ENCODE measurements at places on chromosomes 12 and 14.

DNA sequence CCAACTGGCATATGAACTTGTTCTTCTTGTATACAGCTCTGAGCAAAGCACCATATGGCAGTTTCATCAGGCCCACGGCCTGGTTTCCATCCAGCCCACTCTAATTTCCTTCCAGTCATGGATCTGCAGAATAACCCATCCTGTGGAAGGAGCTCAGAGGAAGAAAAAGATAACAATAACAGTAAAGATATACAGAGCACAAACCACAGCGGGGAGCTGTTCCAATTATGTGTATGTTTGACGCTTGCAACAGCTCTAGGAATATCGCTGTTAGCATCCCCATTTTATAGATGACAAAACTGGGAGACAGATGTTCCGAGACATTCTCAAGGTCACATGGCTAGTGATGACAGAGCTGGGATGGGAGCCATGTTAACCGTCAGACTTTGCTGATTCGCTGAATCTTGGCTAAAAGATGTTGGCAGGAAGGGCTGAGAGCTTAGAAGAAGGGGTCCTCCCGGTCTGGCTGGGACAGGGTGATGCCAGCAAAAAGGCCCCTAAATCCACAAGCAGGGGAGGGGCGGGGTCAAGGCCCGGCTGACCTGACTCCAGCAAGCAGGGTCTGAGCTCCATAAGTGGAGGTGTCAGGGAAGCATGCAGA lies 34.4 kb upstream of the CIPC start:
- no peak for DNase-seq

DNA sequence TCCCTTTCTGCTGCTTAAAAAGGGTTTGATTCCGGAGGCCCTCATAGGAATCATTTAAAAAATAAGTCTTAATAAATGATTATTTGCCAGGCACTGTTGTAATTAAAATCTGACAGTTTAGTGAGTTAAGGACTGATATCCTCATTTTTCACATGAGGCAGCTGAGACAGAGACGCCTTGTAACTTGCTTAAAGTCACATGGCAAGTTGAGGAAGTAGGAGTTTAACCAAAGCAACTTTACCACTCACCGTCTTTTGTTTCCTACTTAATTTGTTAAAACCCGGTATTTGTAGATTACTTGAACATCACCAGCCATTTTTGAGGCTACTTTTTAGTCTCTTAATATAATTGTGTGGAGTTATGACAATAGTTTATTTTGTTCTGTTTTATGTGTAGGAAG lies 2.4 kb downstream of the TIGAR start:
- no peak for DNase-seq

DNA sequence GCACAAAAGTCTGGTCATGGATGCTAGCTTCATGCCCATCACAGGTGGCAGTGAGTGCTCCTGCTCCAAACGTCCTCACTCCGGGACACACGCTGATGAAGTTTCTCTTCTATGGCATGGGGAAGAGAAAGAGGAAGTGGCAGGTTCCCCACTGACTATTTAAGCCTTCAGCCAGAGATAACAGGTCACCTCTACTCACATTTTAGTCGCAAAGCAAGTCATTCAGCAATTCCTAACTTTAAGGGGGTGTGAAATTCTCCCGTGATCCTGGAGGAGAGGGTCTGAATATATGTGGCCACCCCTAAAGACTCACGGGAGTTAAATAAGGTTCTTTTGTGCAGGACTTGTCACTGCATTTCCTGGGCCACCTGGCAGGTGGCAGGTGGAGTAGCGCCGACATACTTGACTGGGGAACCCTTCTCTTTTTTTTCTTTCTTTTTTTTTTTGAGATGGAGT lies 18.8 kb upstream of the RCOR1 start:
- no peak for DNase-seq

DNA sequence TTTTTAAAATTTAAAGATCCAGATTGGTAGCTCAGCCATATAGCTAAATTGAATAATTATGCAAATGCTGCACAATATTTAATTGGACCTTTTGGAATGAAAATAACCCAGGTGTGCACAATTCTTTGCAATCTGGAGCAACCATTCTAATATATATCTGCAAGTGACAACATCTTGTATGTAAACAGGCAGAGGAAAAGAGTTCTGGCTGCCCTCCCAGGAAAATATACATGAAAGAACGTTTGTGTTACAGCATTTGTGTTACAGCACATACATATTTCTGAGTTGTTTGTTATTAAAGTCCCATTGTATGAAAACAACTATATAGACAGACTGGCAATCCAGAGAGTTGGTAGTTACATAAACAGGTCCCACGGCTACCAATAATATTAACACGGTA lies 377.5 kb downstream of the DIO2 start:
- no peak for DNase-seq

DNA sequence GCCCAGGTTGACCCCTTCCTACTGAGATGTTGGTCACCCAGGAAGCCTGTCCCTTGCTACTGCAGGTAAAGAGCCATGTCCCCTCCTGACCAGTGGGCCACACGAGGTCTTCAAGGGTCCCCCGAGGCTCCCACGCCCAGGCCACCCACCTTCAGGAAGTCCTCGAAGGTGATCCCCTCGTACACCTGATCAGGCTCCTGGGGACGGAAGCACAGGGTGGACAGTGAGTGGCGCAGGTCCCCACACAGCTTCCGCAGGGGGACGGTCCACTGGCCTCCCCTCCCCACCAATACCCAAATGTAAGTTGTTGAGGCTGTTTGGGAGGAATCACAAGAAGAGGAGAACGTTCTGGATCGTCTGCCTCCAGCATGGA lies 57.4 kb downstream of the TESC start:
- DNase-seq = no peak

DNA sequence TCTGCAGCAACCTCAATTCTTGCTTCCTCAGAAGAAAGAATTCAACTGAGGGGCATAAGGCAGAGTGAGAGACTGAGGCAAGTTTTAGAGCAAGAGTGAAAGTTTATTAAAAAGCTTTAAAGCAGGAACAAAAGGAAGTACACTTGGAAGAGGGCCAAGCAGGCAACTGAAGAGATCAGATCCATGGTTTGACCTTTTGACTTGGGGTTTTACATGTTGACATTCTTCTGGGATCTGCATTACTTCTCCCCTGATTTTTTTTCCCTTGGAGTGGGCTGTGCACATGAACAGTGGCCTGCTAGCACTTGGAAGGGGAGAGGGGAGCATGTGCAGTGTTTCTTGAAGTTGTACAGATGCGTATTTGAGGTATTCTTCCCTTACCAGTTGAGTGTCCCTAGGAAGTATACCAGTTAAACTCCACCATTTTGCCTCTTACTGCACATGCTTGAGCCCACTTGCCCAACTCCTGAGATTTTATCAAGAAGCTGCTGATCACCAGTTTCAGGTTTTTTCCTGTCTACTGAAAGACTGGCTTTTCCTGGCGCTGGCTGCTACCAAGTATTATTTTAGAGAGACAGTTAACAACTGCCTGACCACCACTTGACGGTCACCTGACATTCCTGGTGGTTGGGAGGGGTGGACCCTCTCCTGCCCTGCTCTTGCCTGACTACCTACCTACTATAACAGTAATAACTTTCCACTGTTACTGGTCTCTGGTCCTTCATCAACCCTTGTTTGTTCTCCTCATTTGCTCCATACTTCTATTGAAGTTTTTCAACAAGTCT lies 26.0 kb upstream of the TMTC2 start:
- no peak for DNase-seq

DNA sequence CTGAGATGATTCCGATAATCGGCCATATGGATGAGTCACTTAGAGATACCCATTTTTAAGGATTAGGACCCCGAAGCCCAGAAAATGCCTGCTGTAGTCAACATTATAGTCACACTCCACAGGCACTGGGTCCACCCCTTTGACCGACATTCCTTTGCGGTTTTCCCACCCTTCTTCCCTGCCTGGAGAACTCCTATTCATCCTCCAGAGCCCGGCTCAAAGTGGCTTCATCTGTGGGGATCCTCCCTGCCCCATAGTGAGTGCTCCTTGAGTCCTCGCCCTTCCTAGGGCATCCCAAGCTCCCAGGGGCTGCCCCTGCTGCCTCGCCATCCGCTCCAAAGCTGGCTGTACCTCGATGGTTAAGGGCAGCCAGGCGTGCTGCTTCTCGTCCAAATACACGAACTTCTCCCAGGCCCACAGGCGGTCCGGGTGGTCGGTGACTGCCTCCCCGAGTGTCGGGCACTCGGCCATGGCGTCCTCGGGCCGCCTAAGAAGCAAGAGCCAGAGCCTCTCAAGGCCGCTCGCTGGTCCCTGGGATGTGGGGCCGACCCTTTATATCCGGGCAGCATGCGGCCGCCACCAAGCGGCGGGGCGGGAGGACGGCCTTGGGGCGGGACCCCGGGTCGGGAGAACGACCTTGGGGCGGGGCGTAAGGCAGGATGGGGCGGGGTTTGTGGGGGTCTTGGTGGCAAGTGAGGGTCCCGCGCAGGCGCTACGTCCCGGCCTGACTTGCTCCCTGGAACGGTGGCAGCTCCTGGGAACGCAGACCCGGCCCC lies at the start of gene TCL1A:
Gene TCL1A, minus strand, starts transcription at position 530 of the 776 bp plus-strand sequence. Its CDS starts 59 bp downstream, at position 471.
- no peak for DNase-seq

DNA sequence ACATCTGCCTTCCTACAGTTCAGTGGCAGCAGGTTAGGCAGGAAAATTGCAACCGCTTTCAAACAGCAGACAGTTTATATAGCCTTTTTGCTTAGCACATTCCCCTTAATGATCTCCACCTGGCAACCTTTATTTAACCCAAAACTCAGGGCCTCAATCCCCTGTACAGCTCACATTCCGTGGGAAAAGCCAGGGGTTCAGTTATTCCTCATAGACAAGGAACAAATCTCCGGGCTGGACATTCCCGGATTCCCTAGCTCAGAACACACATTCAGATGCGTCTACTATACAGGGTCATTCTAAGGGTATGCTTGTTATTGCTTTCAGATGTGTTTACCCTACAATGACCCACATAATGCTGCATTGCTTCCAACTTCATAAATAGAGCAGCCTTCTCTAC lies 73.8 kb upstream of the DCN start:
- no peak for DNase-seq

GRCh38 chr12:114476159-114476558 lies 70.2 kb upstream of the TBX5 start:
- DNase-seq = no peak

DNA sequence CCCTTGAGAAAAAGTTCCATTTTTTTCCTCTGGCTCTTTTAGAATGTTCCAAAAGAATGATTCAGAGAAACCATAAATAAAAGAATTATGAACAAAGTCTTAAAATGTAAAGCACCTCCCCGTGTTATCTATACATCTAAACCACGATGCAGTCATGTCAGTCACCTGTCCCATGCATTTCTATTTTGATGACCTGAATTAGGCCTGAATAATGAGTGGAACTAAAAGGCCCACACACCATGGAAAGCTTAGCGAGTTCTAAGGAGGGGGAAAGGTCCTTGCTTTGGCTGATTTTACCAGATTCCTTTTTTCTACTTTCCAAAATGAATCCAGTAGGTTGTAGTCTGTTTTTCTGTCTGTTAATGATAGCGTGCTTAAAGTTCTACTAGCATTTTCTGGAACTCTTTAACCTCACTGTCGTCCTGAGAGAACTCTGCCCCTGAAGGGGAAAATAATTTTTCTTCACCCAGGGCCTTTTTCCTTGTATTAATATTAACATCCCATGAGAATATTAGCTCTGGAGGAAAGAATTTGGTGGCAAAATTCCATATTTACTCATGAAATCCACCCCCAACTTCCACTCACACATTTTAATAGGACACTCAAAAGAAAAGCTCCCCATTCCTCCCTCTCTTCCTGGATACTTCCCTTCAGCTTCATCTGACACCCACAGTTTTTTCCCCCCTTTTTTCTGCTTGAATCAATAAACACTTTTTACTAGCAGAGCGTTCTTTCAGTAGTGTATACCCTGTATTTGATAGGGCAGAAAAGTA lies 266.3 kb upstream of the DIO2 start:
- no peak for DNase-seq

DNA sequence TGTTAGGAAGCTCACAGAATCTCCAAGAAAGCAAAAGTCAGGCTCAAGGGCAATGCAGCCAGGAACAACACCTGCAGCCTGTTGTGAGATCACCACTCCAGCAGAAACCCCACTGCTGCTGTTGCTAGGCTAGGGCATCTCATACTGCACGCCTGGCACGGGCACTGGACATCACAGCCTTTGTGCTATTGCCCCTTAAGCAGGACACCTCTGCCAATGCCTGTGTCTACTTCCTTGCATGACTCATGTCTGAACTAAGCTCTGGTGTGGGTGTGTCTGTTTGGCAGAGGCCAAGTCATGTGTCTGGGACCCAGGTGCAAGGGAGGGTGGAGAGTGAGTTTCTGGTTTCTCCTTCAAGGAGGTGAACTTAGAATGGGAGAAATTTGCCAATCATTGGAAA lies 10.0 kb upstream of the DDX47 start:
- peak; percentile 51 for DNase-seq

GRCh38 chr12:124687917-124688316 lies 120.5 kb upstream of the NCOR2 start:
- peak; percentile 82 for DNase-seq

GRCh38 chr14:68817506-68818212 lies 24.8 kb upstream of the ZFP36L1 start:
- DNase-seq = no peak

DNA sequence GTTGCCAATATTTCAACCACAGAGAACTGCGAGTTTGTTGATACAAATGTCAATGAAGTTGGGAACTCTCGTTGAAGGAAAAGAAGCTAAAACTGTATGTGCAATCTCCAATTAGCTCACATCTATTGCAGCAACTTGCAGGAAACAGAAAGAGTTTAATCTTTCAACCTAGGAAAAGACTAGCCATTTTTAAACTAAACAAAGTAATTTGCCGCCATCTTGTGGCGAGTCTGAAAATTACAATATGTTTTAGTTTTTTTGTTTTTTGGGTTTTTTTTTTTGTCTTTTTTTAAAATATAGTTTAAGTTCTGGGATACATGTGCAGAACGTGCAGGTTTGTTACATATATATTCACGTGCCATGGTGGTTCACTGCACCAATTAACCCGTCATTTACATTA lies 131.2 kb upstream of the FOXG1 start:
- peak; percentile 29 for DNase-seq

DNA sequence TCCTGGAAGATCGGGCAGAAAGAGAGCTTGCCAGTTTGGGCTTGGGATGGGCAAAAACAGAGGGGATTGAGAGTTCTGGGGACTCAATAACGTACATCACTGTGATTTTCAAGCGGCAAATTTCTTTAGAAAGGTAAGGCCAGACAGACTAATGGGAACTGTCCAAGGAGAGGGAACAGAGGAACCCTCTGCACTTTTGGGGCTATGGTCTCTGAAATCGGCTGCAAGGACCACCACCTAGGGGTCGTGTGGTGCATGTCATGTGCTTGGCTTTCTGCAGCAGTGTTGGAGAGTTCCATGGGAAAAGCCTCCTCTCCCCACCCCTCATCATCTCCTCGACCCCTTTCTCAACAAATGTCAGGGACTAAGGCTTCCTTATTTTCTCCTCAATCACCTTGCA lies 79.6 kb downstream of the PPM1A start:
- no peak for DNase-seq

GRCh38 chr14:73797543-73798265 lies 53.9 kb upstream of the PTGR2 start:
- DNase-seq = no peak

DNA sequence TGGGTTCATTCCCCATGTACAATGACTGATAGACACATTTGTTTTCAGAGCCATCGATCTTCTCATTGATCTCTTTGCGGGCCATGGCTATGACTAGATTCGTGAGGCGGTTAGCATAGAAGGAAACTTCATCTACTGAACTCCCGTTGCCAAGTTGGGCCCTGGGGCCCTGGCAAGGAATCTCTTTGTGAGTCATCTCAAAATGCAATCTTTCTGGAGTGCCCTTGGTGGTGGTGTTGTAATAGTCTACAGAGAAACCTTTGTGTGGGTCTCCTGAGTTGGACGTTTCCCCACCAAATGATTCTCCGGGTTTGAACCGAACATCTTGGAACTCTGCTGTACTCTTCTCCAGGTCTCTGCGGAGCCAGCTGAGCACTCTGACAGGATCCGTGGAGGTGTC lies 20.4 kb downstream of the AKAP3 start:
- no peak for DNase-seq

Data from D341Med (cell line).